ENCODE measurements at places on chromosomes 2 and 18. TPM values are rescaled to one million over a fixed set of nuclear protein-coding genes. Genes with fewer than 3 reads are reported as not detected.

FARSB gene
- 31.5 TPM for total RNA-seq

REG3A gene
- not detected for total RNA-seq

ACSL3 gene
- 69.3 TPM for total RNA-seq

CHMP3 gene
- total RNA-seq: 59.6 TPM

ATP6V1C2 gene
- not detected for total RNA-seq

CCDC178 gene
- not detected for total RNA-seq

MYOM1 gene
- 1.1 TPM for total RNA-seq

LPIN1 gene
- 45.4 TPM for total RNA-seq

KIF5C gene
- total RNA-seq: 29.1 TPM

KCNE4 gene
- not detected for total RNA-seq

TBC1D8 gene
- total RNA-seq: 8.3 TPM

LRATD1 gene
- total RNA-seq: not detected

DTNA gene
- 0.56 TPM for total RNA-seq

Measured in activated T-cell treated with anti-CD3 and anti-CD28 coated beads, Interleukin-2, amount 50 U/mL, for 72 hours (primary cell).